ENCODE measurements at places on chromosomes 2 and 18.

DNA sequence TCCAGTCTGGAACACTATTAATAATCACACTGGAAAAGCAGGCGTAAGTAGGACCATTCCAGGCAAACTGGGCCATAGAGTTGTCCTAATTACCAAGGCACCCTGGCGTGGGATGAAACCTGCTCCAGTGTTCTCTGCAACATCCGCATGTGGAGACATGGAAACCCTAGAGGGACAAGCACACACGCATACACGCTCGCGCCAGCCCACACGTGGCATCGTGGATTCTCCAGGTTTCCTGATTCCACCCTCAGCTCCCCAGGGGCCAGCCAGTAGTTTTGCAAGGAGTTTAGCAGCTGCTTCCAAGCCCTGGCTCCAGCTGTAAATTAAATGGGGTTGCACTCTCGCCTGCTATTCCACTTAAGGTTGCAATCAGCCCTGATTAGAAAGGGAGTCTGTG lies 127.7 kb downstream of the DYSF start:
- DNase-seq: no peak

DNA sequence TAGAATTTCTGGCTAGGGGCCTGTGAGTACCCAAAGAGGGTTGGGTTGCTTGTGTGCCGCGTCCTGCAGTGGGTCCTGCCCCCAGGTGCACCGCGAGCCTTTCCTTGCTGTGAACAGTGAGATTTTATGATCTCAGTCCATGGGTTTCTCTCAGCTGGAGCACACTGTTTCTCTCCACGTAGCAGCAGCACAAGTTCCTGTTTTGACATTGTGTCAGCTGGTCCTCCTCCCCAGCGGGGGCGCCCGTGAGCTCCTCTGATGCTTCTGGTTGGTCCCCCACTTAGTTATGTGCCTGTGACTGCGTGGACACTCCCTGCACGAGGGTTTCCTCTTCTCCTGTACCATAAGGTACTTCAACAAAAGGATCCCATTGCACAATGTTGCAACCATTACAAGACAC lies 29.8 kb downstream of the TSHZ1 start:
- no peak for DNase-seq

- peak; percentile 66 for DNase-seq
Measured at GRCh38 chr2:176178038-176178756, 10.3 kb upstream of the HOXD1 start.

- no peak for DNase-seq
Measured at GRCh38 chr2:96875498-96876268, 5.8 kb upstream of the SEMA4C start.

- no peak for DNase-seq
Measured at GRCh38 chr2:67667054-67667908, 270.1 kb downstream of the ETAA1 start.

DNA sequence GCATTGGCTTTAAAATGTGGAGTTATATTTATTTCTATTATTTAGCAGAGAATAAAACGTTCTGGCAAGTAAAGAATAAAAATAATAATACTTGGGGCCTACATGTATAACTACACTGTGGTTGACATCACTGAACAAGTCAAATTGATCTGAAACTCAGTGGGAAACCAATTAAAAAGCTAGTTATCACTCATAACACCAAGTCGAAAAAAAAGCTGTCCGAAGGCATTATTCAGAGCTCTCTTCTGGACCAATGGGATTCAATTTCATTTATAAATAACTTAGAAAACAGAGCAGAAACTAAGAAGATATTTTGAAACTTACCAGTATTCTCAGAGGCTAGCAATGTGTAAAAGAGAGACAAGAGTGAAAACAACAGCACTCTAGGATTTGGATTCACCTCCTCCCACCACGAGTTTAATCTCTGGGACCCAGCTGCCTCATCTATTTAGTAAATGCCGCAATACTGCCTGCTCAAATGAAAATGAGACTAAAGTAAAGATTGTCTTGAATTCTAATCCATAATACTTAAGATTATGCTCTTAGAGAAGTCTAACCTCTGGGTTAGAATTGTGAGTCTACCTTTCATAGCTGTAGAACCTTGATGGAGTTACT lies 128.4 kb downstream of the NBAS start:
- no peak for DNase-seq

DNA sequence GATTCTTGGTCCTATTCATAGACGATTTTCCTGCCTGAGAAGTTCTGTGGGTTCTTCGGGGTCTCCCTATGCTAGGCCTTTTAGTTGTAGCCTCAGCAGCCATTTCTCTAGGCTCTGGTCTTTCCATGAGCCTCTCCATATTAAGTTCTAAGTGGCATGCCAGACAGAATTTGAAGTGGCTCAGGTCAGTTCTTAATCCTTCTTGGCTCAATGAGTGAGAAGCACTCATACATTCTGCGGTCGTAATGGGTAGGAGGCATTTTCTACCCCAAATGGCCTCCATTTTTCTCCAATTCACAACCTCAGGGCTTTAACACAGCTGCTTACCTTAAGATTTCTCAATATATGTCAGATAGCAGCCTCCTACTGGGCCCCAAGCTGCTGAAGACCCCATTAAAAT lies 405.3 kb upstream of the GALNT5 start:
- no peak for DNase-seq

GRCh38 chr18:11324956-11325882 lies 175.8 kb upstream of the PIEZO2 start:
- DNase-seq: no peak

DNA sequence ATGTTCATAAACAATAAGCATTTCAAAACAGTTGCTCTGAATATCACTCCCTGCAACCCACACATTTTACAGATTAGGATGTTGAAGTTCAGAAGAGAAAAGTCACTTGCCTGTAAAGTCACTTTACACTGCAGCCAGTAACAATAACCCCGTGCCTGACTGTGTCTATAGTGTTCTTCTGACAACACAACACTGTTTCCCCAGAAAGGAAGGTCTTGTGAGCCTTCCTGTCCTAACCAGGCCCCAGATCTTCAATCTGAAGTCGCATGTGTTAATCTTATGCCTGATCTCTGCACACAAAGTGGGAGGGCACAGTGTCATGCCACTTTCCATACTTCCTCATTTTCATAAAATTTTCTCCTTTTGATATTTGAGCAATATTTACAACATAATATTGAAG lies 120.2 kb downstream of the FEZ2 start:
- DNase-seq: no peak

GRCh38 chr2:233088972-233089345 lies 28.8 kb downstream of the INPP5D start:
- no peak for DNase-seq

- DNase-seq: no peak
Measured at GRCh38 chr2:28134857-28135256, 244.3 kb downstream of the BABAM2 start.
